ENCODE measurements at places on chromosomes 2 and 18.

DNA sequence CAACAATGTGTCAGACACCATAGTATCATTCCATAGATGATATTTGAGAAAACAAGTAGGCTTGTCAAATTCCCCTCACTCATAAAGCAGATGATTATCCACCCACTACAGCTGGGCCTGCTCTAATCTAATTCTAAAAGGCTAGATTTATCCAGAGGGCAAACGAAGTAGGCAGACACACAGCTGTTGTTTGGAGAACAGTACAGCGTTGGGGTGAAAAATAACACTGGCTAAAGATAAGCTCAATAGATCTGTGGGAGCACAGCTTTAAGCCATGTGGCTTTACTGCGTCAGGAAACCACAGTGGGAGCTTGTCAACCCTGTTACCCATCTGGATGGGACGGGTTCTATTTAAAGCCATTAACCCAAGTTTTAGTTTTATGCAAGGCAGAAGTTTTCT, 48.9 kb upstream of the COBLL1 start:
- H3K27ac ChIP-seq = no peak overlapping the region
- H3K4me1 ChIP-seq = no peaks in the 10 kb centered on the region
- no peaks in the 10 kb centered on the region for H3K27me3 ChIP-seq

GRCh38 chr2:231715988-231716616, 7.8 kb downstream of the PTMA start:
- H3K27ac ChIP-seq = peak overlapping the region; percentile 49
- H3K27me3 ChIP-seq = peaks cover 2% of the 10 kb centered on the region
- H3K4me3 ChIP-seq = no peak overlapping the region
- DNase-seq = no peak
- H3K4me1 ChIP-seq = peaks cover 33% of the 10 kb centered on the region

DNA sequence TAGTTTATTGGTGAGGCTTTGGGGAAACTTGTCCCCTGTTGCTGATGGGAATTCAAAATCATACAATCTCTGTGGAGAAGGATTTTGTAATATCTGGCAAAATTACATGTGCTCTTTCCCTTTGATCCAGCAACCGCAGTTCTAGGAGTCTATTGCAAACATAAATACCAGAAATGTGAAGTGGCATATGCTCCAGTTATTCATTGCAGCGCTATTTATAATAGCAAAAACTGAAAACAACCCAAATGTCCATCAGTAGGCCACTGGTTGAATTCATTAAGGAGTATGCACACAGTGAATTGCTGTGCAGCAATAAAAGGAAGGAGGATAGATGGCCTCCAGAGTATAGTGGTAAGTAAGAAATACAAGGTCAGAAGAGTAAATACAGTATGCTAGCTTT, 76.5 kb downstream of the HNRNPLL start:
- H3K36me3 ChIP-seq = no peaks in the 10 kb centered on the region
- DNase-seq = no peak
- H3K27me3 ChIP-seq = peaks cover 76% of the 10 kb centered on the region
- peaks cover 9% of the 10 kb centered on the region for H3K4me1 ChIP-seq
- no peak overlapping the region for H3K4me3 ChIP-seq

DNA sequence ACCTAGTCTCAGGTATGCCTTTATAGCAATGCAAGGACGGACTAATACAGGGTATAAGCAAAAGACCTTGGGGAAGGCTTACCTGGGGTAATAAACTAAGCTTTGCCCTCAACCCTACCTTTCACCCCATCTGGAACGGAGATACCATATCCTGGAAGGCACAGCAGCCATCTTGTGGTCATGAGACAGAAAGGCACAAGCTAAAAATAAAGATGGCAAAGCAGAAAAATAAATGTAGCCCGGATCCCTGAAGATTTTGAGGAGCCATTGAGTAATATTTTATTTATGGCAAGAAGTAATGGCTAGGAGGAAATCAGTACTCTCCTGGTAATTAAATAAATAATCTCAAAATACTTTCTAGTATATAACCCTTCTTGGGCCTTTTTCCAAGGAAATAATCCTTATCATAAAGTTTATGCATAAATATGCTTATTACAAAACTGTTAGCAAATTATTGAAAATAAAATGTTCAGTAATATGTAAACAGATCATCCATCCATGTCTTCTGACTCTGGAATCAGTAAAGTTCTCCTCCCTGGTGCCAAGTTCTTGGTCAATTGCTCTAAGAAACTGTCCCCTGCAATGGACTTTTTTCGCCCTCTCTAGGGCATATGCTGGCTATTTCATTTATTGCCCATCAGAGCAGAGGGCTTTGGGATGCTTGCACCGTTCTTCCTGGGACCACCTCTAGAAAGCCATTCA, 198.7 kb downstream of the SPP2 start:
- peaks cover 2% of the 10 kb centered on the region for H3K36me3 ChIP-seq
- H3K27ac ChIP-seq = no peak overlapping the region
- no peak overlapping the region for H3K4me3 ChIP-seq
- H3K27me3 ChIP-seq = peaks cover 8% of the 10 kb centered on the region
- no peak for DNase-seq
- H3K4me1 ChIP-seq = peaks cover 11% of the 10 kb centered on the region

GRCh38 chr2:136305517-136306192, 187.7 kb upstream of the CXCR4 start:
- no peaks in the 10 kb centered on the region for H3K36me3 ChIP-seq
- peaks cover under 1% of the 10 kb centered on the region for H3K27me3 ChIP-seq
- no peak overlapping the region for H3K4me3 ChIP-seq
- H3K4me1 ChIP-seq = peaks cover 16% of the 10 kb centered on the region

DNA sequence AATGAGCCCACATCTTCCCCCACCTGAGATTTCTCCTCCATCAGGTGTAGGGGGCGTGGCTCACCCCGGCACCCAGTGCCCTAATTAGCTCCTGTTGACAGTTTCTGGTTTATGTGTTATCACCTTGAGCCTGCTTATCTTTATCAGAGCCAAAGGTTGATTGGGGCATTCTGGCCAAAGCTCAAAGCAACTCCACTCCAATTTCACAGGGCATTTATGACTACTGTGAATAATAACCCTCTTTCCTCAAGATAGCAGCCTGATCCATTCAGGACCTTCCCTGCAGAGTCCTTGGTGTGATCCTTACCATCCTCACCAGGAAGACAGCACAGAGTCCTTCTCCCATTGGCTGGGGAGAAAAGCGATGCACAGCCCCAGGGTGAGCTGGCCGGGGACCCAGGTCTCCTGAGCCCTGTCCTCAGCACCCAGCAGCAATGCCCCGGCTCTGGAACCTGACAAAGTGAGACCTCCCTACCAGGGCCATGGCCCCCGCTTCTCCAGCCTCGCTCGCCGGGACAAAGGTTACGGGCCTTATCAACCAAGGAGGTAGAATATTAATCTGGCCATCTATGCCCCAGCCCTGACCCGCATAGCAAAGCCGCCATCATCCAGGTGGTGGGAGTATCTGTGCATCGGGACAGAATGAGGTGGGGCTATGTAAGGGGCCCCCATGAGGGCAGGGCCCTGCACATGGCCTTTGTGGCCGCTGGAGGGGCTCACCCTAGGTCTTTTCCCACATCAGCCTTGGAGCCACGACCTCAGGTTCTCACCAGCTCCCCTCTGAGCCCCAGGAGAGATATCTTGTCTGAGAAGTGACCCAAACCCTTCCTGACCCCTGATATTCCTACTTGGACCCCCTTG, 64.5 kb downstream of the ZFP36L2 start:
- H3K4me1 ChIP-seq = peaks cover 79% of the 10 kb centered on the region
- no peaks in the 10 kb centered on the region for H3K27me3 ChIP-seq
- H3K27ac ChIP-seq = peak overlapping the region; percentile 82
- no peaks in the 10 kb centered on the region for H3K36me3 ChIP-seq

- H3K4me1 ChIP-seq = peaks cover 24% of the 10 kb centered on the region
- peaks cover 25% of the 10 kb centered on the region for H3K36me3 ChIP-seq
- H3K27ac ChIP-seq = no peak overlapping the region
- no peaks in the 10 kb centered on the region for H3K27me3 ChIP-seq
- no peak for DNase-seq
These were observed 23.7 kb upstream of the AP1S3 start for GRCh38 chr2:223860809-223861738.

- H3K4me1 ChIP-seq = no peaks in the 10 kb centered on the region
- H3K4me3 ChIP-seq = no peak overlapping the region
- no peaks in the 10 kb centered on the region for H3K36me3 ChIP-seq
- DNase-seq = no peak
- H3K27me3 ChIP-seq = no peaks in the 10 kb centered on the region
- H3K27ac ChIP-seq = no peak overlapping the region
These were observed 466.6 kb upstream of the TNP1 start for GRCh38 chr2:217326238-217327022.

DNA sequence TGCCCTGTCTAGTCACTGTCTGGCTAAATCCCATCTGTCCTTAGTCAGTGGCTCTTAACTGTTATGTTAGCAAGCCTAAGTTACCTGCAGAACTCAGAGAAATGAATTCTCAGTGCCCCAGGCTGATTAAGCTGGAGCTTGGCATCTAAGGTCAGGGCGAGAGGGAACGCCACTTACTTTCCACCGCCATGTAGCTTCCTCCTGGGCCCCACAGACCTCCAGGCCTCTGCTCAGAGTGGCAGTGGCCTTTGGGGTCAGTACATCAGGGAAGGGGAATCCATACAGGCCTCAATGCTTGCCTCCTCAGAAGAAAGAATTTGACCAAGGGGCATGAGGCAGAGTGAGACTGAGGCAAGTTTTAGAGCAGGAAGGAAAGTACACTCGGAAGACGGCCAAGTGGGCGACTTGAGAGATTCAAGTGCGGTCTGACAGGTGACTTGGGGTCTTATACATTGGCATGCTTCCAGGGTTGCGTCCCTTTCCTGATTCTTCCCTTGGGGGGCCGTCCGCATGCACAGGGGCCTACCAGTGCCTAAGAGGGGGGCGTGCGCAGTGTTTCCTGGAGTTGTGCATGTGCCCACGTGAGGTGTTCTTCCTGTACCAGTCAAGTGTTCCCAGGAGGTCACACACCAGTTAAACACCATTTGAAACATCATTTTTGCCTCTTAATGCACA, 64.1 kb downstream of the EMILIN2 start:
- H3K4me1 ChIP-seq = peaks cover 27% of the 10 kb centered on the region
- H3K27ac ChIP-seq = peak overlapping the region; percentile 64
- H3K4me3 ChIP-seq = no peak overlapping the region
- no peaks in the 10 kb centered on the region for H3K27me3 ChIP-seq
- H3K36me3 ChIP-seq = peaks cover 50% of the 10 kb centered on the region

DNA sequence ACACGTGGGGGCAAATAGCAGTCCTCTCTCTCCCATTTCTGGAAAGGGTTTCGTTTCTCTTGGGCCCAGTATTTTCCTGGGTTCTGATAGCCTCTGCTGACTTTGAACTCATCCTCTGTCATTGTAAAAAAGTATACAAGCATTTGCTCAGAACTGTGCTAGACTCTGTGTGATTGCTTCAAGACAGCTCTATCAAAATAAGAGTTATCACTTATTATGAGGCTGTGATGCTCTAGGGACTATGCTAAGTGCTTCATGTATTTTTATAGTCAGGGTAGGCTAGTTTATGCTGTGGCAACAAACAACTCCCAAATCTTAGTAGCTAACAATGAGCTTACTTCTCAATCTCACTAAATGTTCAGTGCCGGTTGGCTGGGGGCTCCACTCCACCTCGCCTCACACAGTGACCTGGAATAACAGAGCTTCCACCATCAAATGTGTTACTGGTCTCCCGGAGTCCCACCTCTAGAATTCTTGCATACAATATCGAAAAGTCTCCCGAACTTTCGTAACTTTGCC, 110.8 kb upstream of the CDC42EP3 start:
- no peak for DNase-seq
- no peak overlapping the region for H3K27ac ChIP-seq
- no peaks in the 10 kb centered on the region for H3K36me3 ChIP-seq
- no peaks in the 10 kb centered on the region for H3K4me1 ChIP-seq
- peaks cover 7% of the 10 kb centered on the region for H3K27me3 ChIP-seq
- no peak overlapping the region for H3K4me3 ChIP-seq

- no peaks in the 10 kb centered on the region for H3K27me3 ChIP-seq
- no peak overlapping the region for H3K27ac ChIP-seq
- H3K4me1 ChIP-seq = no peaks in the 10 kb centered on the region
- H3K36me3 ChIP-seq = no peaks in the 10 kb centered on the region
- no peak for DNase-seq
These were observed 98.9 kb downstream of the PHLPP1 start for GRCh38 chr18:62814132-62814759.

- H3K36me3 ChIP-seq = no peaks in the 10 kb centered on the region
- H3K4me1 ChIP-seq = no peaks in the 10 kb centered on the region
- DNase-seq = no peak
- no peak overlapping the region for H3K4me3 ChIP-seq
- H3K27ac ChIP-seq = no peak overlapping the region
These were observed 120.4 kb downstream of the ACKR3 start for GRCh38 chr2:236689981-236690380.

DNA sequence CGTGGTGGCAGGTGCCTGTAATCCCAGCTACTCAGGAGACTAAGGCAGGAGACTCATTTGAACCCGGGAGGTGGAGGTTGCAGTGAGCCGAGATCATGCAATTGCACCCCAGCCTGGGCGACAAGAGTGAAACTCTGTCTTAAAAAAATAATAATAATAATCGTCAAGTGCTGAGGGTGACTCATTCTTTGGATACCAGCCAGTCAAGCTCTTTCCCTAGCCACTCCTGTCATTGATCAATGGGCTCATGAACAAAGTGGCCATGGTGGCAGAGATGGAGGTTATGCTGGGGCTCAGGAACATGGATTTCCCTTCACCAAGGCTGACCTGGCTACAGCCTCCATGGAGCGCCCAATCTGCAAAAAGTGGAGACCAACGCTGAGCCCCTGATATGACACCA, 94.5 kb upstream of the HAAO start:
- H3K4me1 ChIP-seq = no peaks in the 10 kb centered on the region
- no peaks in the 10 kb centered on the region for H3K36me3 ChIP-seq
- DNase-seq = no peak
- H3K27ac ChIP-seq = no peak overlapping the region
- no peak overlapping the region for H3K4me3 ChIP-seq
- peaks cover 6% of the 10 kb centered on the region for H3K27me3 ChIP-seq

- H3K27me3 ChIP-seq = peaks cover 6% of the 10 kb centered on the region
- no peak overlapping the region for H3K27ac ChIP-seq
- peaks cover 24% of the 10 kb centered on the region for H3K4me1 ChIP-seq
- H3K36me3 ChIP-seq = peaks cover 22% of the 10 kb centered on the region
These were observed 2.2 kb upstream of the GYPC start for GRCh38 chr2:126653761-126654160.

DNA sequence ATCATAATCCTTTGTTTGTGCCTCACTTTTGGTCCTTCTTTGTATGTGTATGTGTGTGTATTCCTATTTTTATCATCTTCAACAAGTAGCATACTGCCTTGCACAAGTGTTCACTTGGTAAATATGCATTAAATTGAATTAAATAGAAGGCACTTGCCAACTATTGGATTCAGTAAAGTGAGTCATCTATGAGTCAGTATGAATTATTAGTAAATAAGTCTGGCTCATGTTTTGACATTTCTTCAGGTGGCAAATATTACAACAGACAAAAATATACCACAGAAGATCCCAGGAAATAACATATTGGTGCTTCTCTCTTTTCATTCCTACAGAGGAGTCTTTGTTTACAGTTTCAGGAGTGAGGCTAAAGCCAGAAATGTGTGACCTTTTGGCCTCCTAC, 84.1 kb downstream of the CDK15 start:
- peaks cover 11% of the 10 kb centered on the region for H3K27me3 ChIP-seq
- no peak overlapping the region for H3K4me3 ChIP-seq
- no peaks in the 10 kb centered on the region for H3K36me3 ChIP-seq
